ENCODE measurements at places on chromosomes 5 and 9.
A peak's percentile ranks its signal among the peaks of the same experiment; 100 is the strongest.

DNA sequence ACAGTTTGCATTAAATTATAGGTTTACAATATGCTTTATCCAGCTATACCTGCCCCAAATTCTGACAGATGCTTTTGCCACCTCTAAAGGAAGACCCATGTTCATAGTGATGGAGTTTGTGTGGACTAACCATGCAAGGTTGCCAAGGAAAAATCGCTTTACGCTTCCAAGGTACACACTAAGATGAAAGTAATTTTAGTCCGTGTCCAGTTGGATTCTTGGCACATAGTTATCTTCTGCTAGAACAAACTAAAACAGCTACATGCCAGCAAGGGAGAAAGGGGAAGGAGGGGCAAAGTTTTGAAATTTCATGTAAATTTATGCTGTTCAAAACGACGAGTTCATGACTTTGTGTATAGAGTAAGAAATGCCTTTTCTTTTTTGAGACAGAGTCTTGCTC, 41.0 kb downstream of the FXN start:
- no peak for DNase-seq

DNA sequence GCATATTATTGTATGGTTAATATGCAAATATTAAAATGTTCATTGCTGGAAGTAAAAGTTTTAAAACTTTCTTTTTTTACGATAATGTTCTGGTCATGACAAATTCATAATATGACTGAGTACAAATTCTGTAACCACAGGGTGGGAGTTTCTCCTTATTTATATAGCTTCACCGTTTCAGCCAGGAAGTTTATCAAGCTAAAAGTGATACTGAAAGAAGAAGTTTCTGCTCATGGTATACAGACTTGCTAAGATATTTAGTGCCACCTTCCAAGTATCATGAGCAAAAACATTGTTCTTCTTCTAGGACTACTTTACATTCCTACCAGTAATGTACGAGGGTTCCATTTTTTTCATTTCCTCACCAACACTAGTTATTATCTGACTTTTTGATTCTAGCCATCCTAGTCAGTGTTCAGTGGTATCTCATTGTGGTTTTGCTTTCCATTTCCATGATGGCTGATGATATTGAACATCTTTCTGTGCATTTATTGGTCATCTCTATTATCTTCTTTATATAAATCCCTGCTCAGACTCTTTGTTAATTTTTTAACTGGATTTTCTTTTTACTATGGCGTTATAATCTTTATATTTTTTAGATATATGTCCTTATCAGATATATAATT, 94.2 kb upstream of the PRRC1 start:
- DNase-seq: no peak

GRCh38 chr9:107375001-107375400, 91.9 kb downstream of the RAD23B start:
- no peak for DNase-seq

DNA sequence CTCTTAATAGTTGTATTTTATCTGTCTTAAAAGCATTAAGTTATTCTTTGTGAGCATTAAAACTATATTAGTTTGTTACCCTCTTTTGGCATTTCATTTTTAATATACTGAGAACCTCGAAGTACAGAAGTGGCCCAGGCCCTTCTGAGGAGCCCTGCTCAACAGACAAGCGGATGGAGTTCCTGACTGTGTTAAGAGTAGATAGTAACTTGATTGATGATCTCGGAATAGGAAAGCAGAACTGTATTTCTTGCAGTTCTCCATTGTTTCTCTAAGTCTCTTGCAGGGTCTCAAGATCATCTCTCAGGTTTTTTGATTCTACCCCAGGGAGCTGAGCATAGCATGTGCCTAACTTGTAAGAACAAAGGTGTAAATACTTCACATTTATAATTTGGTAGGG, 139.6 kb downstream of the SMARCA2 start:
- DNase-seq: no peak

- peak; percentile 52 for DNase-seq
These were observed 119.2 kb upstream of the ABCA1 start for GRCh38 chr9:105046907-105047741.

GRCh38 chr5:142118155-142118686, 9.6 kb downstream of the NDFIP1 start:
- no peak for DNase-seq

DNA sequence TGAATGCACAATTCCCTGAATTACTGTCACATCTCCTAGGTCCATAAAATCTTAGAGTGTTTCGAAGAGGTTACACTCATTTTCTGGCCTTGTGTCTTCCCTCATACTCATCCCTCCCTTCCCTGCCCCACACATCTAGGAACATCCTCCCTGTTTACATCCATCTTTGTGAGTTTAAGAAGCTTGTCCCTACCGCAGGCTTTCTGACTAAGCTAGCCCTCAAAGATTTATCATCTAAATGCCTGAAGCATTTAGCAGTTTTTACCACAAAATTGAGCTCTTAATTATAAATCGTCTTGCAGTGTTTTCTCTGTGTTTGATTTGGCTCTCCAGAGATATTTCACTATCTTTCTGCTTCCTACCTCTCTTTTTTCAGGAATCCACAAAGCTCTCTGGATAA, 374.8 kb downstream of the KIAA0825 start:
- DNase-seq: no peak

Data from small intestine (tissue), 16 donors.